ENCODE measurements at places on chromosomes 5 and 9. TPM values are rescaled to one million over a fixed set of nuclear protein-coding genes. Genes with fewer than 3 reads are reported as not detected.

The IL13 gene
- total RNA-seq = not detected

The LECT2 gene
- not detected for total RNA-seq

The PFN3 gene
- not detected for total RNA-seq

The BTNL8 gene
- 7.9 TPM for total RNA-seq

The SDHA gene
- 102 TPM for total RNA-seq
